ENCODE measurements at places on chromosomes 7 and 10.
A peak's percentile ranks its signal among the peaks of the same experiment; 100 is the strongest.

DNA sequence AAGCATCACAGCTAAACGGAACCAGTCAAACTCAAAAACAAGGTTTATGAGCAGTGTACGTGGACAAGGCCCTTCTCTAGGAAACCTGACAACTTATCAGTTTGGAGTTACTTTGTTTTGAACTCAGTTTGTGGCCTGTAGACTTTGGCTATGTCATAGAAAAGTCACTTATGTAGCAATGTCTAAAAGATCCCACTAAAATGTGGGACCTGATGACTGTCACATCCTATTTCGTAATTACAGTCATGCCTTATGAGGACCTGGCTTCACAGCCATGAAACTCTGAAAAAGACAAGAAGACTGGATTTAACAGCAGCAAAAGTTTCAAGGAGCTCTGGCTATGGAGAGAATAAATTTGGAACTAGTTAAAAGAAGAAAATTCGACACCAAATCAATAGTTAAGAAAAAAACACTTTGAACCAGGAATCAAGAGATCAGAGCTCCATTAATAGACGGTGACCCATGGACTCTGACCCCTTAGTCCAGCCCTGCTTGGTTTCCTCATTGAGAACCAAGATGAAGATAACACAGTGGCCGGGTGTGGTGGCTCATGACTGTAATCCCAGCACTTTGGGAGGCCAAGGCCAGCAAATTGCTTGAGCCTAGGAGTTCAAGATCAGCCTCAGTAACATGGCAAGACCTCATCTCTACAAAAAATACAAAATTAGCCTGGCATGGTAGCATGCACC, 204.3 kb downstream of the SFMBT2 start:
- DNase-seq = no peak

DNA sequence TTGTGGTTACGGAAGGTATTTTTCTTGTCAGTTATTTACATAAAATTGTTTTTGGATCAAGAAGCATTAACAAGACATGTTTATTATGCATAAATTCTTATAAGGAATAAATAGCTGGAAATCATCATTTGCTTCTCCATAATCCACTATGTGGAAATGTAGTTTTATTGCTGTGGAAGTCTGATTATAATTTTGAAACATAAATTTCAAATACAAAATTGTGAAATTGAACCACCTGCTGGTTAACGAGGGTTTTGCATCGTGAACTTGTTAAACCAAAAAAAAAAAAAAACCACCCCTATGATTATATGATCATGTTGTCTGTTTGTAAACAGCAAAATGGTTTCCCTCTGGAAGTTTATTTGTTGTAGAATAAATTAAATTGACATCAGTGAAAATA, 25.9 kb downstream of the ABRAXAS2 start:
- no peak for DNase-seq

- no peak for DNase-seq
Measured at GRCh38 chr10:102414749-102415148, 3.8 kb downstream of the PSD start.

GRCh38 chr10:118792526-118792925, 37.8 kb upstream of the CACUL1 start:
- DNase-seq = no peak

- DNase-seq = peak; percentile 31
Measured at GRCh38 chr7:23712368-23713284, 2.6 kb downstream of the STK31 start.

GRCh38 chr7:31082447-31082846, 30.3 kb downstream of the ADCYAP1R1 start:
- no peak for DNase-seq

DNA sequence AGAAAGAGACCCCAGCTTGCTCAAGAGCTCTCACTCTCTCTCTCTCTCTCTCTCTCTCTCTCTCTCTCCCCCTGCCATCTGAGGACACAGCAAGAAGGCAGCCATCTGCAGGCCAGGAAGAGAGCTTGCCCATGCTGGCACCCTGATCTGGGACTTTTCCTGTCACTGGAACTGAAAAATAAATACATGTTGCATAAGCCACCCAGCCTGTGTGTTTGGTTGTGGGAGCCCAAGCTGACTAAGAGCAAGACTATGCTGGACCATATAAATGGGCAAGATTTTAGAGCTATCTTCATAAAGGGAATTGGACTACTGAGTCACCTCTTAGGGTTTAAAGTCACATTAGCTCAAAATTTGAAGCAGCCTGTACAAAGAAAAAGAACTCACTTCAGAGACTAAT, 98.6 kb downstream of the SLC16A9 start:
- no peak for DNase-seq

- no peak for DNase-seq
Measured at GRCh38 chr7:107166736-107167426, 1.9 kb upstream of the HBP1 start.

GRCh38 chr7:117489430-117489829, 9.6 kb downstream of the CFTR start:
- no peak for DNase-seq

DNA sequence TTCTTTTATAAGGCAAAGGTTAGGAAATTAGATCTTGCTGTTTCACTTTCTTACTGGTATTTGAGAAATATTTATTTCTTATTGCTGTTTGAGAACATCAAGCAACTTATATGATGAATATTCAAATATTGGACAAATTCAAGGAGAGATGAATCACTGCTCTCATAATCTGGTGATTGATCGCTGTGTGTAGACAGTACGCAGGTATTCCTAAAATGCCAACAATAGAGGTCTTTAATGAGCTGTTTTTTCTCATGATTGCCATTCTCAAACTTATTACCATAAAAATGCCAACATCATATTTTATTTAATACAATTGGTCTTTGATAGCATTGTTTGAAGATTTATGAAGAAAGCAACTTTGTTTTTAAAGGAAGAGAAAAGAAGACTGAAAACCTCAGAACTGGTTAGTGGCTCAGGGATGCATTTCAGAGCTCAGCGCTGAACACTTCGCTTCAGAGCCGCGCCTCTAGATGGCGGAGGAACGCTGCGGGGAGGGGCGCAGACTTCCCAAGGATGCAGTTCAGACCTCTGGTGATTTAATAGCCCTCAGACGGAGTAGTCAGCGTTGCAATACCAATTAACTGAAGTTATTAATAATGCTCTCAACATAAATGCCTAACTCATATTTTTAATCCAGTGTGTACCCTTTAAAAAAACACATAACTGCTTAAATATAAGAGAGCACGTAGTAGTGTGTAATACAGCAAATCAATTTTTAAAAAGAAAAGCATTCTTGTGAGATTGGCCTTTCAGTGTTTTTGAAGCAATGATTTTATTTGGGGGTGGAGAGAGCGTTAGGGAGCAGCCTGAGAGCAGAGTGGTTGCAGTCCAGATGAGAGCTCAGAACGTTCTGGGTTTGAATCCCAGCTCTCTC, 38.5 kb upstream of the STEAP4 start:
- DNase-seq = no peak

DNA sequence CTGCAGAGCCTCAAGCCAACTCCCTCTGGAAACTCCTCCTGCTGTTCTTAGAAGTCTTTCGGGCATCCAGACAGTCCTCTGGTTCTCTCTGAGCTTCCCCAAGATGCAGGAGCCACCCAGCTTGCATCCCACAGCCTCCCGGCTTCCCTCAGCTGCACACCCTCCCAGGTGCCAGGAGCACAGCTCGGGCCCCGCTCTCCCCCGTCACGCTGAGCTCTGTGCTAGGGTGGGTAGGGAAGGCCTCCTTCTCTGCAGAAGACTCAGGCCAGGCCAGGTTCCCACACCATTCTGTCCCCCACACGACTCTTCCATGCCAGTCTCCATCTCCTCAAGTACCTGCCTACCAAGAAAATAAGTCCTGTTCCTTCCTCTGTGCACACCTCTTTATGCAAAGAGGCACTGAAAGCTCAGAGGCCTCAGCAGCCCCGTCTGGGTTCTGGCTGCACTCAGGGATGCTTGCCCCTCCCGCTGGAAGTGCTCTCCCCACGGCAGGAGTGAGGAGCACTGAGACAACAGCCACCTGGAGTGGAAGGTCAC, 537.1 kb downstream of the PTPRN2 start:
- DNase-seq = no peak

GRCh38 chr10:4498711-4499251, 327.2 kb upstream of the AKR1E2 start:
- DNase-seq = peak; percentile 70

Data from non-pigmented ciliary epithelial cell (primary cell).